ENCODE measurements at places on chromosomes 2 and 18. TPM values are rescaled to one million over a fixed set of nuclear protein-coding genes. Genes with fewer than 3 reads are reported as not detected.

DNA sequence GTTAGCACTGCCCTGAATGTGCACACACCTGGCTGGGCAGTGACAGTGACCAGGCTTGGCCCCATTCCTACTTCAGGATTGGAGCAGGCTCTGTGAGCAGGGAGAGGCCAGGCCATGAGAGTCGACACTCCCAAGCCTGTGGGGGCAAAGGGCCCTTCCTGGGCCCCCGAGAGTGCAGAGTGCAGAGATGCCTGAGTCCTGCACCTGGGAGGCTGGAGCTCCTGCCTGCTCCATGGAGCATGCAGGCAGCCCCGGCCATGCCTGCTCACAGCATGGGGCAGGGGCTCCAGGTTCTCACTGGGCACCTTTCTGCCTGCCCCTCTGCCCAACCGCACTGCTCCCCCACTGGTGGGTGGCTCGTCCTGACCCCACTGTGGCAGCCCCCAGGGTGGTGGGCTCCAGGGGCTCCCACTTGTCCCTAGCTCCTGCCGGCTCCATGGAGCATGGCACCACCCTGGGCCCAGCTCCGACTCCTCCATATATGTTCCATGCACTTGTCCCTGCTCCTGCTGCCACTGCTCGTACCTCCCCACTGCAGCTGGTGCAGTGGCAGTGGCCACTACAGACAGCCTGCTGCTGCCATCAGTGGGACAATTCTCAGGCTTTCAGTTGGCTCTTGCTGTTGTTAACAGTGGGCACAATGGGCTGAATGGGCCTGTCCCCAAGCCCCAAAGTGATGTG, 282.0 kb downstream of the RPRM start:
- DNase-seq = no peak
- H3K4me1 ChIP-seq = no peaks in the 10 kb centered on the region
- no peak overlapping the region for H3K27ac ChIP-seq
- H3K27me3 ChIP-seq = no peaks in the 10 kb centered on the region
- H3K36me3 ChIP-seq = no peaks in the 10 kb centered on the region
- H3K4me3 ChIP-seq = no peak overlapping the region

DNA sequence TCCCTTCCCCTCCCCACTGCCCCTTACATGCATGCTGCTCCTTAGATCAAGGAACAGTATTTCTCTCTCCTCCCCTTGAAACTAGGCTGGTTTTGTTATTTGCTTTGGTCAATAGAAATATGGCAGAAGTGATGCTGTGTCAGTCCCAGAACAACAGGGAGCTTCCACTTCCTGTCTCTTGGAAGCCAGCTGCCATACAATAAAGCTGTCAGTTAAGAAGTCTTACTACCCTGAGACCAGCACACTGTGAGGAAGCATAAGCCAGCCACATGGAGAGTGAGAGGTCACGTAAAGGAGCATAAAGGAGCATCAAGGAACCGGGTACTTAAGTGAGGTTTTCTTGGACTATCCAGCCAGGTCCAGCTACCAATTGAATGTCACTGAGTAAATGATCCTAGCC, 126.6 kb downstream of the NOL4 start:
- no peak overlapping the region for H3K4me3 ChIP-seq
- H3K36me3 ChIP-seq = no peaks in the 10 kb centered on the region
- no peak overlapping the region for H3K27ac ChIP-seq
- no peaks in the 10 kb centered on the region for H3K4me1 ChIP-seq
- no peaks in the 10 kb centered on the region for H3K27me3 ChIP-seq

GRCh38 chr2:70199320-70199864, 8.6 kb upstream of the C2orf42 start:
- H3K27me3 ChIP-seq = peaks cover 3% of the 10 kb centered on the region
- no peaks in the 10 kb centered on the region for H3K36me3 ChIP-seq
- no peak overlapping the region for H3K27ac ChIP-seq
- no peak overlapping the region for H3K4me3 ChIP-seq
- H3K4me1 ChIP-seq = no peaks in the 10 kb centered on the region

DNA sequence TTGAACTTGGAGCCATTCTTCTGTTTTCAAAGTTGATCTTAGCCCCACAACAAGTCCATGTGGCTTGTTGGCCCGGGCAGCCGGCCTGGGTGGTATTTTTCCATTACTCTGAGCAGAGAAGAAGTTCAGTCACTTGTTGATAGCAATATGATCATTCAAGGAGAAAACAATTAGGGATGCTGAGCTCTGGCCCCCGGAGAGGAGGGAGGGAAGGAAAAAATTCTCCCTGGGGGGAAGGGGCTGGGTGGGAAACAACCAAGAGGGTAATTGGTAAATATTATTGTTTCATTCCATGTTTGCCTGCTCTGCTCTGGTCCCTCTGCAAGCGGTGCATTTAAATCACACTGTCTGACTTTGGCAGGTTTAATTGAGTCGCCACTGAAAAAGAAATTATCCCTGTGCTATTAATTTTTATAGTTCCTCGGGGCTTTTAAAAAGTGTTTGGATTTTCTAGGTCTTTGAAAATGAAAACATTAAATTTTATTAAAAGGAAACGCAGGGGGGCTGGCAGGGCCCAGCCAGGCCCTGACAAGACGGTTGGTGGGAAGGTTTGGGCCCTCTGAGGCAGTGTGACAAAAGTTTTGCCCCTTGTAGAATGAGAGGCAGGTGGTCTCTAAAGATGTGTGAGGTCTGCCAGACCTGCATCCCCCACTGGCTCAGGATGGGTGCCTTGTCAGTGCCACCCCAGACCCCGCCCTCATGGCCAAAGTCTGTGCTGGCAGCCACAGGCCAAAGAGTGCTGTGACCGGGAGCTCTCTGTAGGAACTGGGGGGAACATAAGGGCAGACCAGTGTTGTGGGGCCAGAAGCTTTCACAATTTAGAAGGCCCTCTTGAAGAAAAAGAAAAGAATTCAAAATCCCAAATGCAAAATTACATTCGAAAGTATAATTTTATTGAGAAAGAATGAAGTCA, 52.5 kb upstream of the SLC14A2 start:
- DNase-seq = no peak
- no peak overlapping the region for H3K27ac ChIP-seq
- no peaks in the 10 kb centered on the region for H3K4me1 ChIP-seq
- H3K27me3 ChIP-seq = peaks cover 11% of the 10 kb centered on the region
- no peak overlapping the region for H3K4me3 ChIP-seq

DNA sequence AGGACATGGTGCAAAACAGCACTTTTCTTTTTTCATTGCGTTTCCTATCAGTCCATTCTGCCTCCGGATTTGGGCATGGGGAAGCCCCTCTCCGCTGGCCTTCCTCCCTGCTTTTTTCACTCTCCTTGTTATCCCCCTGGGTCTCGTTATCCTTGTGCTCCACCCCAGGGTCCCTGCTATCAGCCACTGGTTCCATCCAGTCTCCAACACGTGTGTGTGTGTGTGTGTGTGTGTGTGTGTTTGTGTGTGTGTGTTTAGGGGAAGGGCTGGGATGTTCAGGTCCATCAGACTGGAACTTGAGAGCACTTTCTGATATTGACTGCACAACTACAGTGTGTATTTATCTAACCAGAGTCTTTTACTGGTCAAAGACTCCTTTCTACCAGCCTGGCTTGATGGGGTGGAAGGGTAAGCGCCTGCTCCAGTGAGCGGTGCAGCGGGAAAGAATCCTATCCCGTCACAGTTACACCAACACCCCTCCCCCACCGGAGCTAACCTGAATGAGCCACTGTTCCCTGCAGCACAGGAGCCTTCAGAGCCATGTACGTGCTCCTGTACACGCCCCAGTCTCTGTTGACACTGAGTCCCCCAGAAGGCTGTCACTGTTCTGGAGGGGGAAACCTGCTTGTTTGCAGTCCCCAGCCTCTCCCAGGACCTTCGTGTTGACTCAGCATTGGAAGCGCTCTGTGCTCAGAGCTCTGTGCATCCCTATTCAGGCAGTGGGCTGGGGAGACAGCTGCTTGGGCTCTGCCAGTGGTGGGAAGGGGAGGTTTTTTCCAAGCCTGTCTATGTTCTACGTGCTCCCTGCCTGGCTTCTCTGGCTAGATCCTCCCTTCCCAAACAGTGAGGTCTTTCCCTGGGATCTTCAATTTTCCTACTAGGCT, 4.6 kb downstream of the INHA start:
- no peaks in the 10 kb centered on the region for H3K36me3 ChIP-seq
- no peak overlapping the region for H3K4me3 ChIP-seq
- no peak for DNase-seq
- H3K4me1 ChIP-seq = no peaks in the 10 kb centered on the region
- no peak overlapping the region for H3K27ac ChIP-seq

DNA sequence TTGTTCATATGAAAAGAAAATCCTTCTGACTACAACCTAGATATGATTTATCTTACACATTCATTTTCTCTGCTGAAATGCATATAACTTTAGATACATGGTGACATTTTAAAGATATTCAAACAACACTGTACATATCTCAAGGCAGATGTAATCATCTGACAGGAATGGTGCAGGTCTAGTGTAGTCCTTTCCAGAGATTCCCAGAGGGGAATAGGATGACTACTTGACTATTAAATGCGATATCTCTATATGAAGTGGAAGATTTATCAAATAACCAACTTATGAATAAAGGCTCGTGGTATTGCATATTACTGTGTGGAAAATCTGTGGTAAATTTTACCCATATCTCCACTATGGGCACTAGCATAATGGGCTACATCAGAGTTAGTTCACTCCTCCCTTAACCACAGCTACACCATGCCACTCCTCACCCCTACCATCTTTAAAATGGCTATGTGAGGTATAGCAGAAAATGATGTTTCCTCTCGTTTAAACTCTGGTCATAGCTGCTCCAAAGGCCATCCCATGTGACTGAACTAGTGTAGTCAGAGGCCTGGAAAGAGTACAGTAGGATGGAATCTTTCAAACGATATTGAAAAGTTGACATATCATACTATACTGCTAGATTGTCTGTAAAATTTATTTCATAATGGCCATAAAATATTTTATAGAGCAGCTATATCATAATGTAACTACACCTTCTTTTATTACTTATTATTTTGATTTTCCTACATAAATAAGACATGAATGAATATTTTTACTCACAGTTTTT, 9.1 kb upstream of the ITPRID2 start:
- H3K27me3 ChIP-seq = peaks cover 41% of the 10 kb centered on the region
- H3K4me1 ChIP-seq = no peaks in the 10 kb centered on the region
- H3K36me3 ChIP-seq = no peaks in the 10 kb centered on the region
- no peak overlapping the region for H3K27ac ChIP-seq
- H3K4me3 ChIP-seq = no peak overlapping the region

DNA sequence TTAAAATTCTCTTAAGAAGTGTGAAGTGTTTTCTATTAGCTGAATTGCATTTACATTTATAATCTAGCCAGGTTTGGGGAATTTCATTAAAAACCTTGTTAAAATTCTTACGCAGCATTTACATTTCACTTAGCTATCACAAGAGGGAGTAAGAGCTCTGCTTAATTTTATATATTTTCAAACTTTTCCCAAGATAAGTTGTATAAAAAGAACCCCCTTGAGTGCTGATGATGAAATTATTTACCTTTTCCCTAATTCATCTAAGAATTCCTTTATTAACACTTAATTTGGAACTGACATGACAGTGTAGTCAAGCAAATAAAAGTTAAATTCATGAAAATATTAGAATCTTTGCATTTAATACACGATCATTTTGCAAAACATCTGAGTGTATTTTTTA, 54.2 kb upstream of the ZSWIM2 start:
- no peaks in the 10 kb centered on the region for H3K27me3 ChIP-seq
- H3K4me3 ChIP-seq = no peak overlapping the region
- no peaks in the 10 kb centered on the region for H3K4me1 ChIP-seq
- no peaks in the 10 kb centered on the region for H3K36me3 ChIP-seq
- DNase-seq = no peak

DNA sequence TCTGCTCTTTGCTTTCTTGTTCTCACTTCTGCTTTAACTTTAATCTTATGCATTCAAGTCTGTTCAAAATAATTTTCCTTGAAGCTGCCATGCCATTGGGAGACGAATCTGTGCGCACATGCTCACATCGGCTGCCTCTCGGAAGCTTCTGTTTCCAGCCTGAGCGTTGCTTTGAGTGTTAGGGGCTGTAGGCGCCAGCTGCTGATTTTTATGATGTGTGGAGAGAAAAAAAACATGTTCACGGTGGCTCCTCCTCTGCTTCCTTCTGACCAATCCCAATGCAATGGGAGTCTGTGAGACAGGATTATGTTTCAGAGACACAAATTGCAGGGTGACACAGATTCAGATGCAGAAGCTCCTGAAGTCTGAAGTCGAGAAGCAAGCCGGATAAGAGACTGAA, at the start of gene MC4R:
Gene MC4R, minus strand, starts transcription at position 180 of the 400 bp plus-strand sequence. CDS start 426 bp downstream, outside the sequence.
- H3K4me3 ChIP-seq = no peak within 1 kb of the TSS
- no peaks in the 10 kb centered on the region for H3K27me3 ChIP-seq
- H3K4me1 ChIP-seq = no peaks in the 10 kb centered on the region
- H3K36me3 ChIP-seq = no peaks in the 10 kb centered on the region
- H3K27ac ChIP-seq = no peak within 1 kb of the TSS

DNA sequence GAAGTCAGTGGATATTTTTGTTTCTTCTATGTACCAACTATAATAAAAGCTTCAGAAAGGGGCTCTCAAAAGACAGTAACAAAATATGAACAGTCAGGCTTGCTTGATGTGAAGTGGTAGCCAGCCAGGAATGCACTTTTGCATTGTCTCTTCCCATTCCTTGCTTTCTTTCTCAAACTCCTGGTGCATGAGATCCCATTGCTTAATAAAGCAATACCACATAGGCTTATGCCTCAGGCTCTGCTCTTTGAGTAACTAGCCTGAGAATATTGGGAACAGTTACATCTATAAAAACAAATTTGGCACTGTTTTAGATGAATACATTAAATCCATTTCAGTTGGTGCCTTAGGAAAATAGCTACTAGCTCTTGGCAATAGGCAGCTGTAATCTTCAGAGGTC, 62.6 kb upstream of the ST6GAL2 start:
- DNase-seq = no peak
- no peak overlapping the region for H3K27ac ChIP-seq
- no peaks in the 10 kb centered on the region for H3K4me1 ChIP-seq
- no peak overlapping the region for H3K4me3 ChIP-seq
- no peaks in the 10 kb centered on the region for H3K27me3 ChIP-seq
- no peaks in the 10 kb centered on the region for H3K36me3 ChIP-seq

DNA sequence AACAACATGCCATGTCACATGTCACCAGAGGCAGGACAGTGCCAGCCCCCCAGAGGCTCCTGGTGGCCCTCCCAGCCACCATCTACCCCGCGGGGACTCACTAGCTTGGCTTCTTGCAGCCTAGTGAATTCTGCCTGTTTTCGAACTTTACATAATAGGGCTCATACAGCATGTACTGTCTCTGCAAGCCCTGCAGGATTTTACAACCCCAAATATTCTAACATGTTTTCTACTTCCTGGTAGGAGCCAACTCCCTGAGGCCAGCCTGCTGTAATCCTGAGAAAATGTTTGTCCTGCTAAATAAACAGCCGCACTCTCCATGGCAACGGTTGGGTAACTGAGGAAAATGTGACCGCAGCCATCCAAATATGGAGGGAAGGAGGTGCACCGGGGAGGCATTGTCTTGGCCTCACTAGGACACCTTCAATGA, 2.7 kb downstream of the PER2 start:
- no peak for DNase-seq
- no peaks in the 10 kb centered on the region for H3K36me3 ChIP-seq
- no peaks in the 10 kb centered on the region for H3K27me3 ChIP-seq
- no peak overlapping the region for H3K27ac ChIP-seq
- H3K4me3 ChIP-seq = no peak overlapping the region

Gene PDK1
- 26.0 TPM for total RNA-seq

Gene SLC9A4
- 0.05 TPM for total RNA-seq

Gene TTLL4
- total RNA-seq = 40.4 TPM

Gene OXER1
- total RNA-seq = not detected

Gene UGT1A4
- not detected for total RNA-seq
